ENCODE measurements at places on chromosomes 3 and 15.

DNA sequence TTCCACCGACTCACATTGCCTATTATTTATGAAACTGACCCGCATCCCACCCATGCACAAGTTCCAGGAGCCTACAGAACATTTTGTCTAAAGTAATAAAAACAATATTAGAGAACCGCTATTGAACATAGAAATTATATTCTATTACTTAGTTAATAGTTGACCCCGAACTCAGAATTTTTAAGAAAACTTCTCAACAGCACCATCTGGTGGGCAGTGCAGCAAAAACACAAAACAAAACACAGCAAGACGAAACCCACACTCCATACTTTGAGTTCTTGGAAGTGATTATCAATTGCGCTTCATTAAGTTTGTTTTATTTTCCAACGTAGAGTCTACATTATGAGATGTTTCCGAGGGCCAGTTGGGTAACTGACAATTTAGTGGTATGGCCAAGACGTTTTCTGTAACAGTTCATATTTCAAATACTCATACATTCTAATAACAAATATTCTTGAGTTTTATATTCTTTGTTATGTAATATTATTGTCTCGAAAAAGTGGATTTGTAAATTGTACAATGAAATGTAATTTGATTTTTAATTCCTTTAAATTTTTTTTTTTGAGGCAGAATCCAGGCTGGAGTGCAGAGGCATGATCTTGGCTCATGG lies 24.0 kb upstream of the C3orf70 start:
- H3K4me3 ChIP-seq: no peak overlapping the region
- DNase-seq: no peak
- H3K27ac ChIP-seq: no peak overlapping the region
- no peaks in the 10 kb centered on the region for H3K36me3 ChIP-seq
- no peaks in the 10 kb centered on the region for H3K4me1 ChIP-seq

DNA sequence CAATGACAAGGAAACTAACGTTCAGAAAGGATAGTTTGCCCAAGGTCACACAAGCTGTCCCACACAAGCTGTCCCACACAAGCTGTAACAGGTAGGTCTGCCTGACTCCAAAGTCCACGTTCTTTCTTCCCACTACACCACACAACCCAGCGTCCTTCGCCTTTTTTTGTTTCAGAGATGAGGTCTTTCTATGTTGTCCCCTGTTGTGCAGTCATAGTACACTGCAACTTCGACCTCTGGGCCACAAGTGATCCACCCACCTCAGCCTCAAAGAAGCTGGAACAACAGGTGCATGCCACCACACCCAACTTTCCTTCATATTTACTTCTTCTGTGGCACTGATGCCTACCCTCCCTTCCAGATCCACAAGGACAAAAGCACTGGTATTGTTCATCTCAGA lies 21.4 kb downstream of the MB21D2 start:
- H3K36me3 ChIP-seq: no peaks in the 10 kb centered on the region
- H3K4me3 ChIP-seq: no peak overlapping the region
- peaks cover 11% of the 10 kb centered on the region for H3K4me1 ChIP-seq
- H3K27ac ChIP-seq: no peak overlapping the region
- no peaks in the 10 kb centered on the region for H3K27me3 ChIP-seq
- no peak for DNase-seq

GRCh38 chr3:56193519-56193918 lies 274.7 kb downstream of the ERC2 start:
- no peak for DNase-seq
- peaks cover 9% of the 10 kb centered on the region for H3K4me1 ChIP-seq
- no peak overlapping the region for H3K27ac ChIP-seq
- H3K27me3 ChIP-seq: no peaks in the 10 kb centered on the region

GRCh38 chr3:156433910-156434309 lies 121.0 kb downstream of the SSR3 start:
- no peaks in the 10 kb centered on the region for H3K36me3 ChIP-seq
- H3K4me1 ChIP-seq: no peaks in the 10 kb centered on the region
- no peak overlapping the region for H3K4me3 ChIP-seq

DNA sequence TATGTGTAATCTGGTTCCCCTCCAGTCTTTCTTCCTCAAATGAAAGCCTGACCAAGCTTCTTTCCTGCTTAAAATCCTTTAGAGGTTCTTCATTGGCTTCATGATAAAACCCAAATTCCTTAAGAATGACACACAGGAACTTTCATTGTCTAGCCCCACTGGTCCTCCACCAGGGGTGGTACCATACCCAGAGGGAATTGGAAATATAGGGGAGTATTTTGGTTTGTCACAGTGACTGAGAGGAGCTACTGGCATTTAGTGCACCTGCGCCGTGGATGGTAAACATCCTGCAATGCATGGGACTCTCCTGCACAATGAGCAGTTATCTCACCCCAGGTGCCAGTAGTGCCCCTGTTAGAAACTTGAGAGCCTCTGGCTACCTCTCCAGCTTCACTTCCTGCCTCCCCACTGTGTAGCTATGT lies 10.8 kb downstream of the ZWILCH start:
- H3K4me1 ChIP-seq: no peaks in the 10 kb centered on the region
- no peaks in the 10 kb centered on the region for H3K27me3 ChIP-seq
- no peak overlapping the region for H3K27ac ChIP-seq
- no peak overlapping the region for H3K4me3 ChIP-seq
- H3K36me3 ChIP-seq: peaks cover 3% of the 10 kb centered on the region

Measured in vagina (tissue), 2 donors.